Cortex of kidney (tissue), 1 donor: ENCODE measurements at places on chromosomes 3 and 15.

DNA sequence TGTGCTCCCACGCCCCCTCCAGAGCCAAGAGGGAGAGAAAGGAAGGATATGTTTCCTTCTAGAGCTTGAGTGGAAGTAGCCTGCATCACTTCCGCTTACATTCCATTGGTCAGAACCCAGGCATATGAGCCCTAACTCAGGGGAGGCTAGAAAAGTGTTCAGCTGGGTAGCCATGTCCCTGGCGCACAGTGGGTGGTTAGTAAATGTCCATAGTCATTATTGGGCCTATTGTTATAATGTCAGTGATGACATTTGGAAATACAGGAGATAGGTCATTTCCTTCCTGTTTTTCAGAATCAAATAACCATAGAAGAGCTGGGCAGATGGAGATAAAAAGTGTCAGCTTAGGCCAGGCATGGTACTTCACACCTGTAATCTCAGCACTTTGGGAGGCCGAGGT lies 27.3 kb downstream of the CD276 start:
- no peak for DNase-seq

GRCh38 chr15:64456634-64457108 lies 3.7 kb upstream of the ZNF609 start:
- DNase-seq = no peak

DNA sequence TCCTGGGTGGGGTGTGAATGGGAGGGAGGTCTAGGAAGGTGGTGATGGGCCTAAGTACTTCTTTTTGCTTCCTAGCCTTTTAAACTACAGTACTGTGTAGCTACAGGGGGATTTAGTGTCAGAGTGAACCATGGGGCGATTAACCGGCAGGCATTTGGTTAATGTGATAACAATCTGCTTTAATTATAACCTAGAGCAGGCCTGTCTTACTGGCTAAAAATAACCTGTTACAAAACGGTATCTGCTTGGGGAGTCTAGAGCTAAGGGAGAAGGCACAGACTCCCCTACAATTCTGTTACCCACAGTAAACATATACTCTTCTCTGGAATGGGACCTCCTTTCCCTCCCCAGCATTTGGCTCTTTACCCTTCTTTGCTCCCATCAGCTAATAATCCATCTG lies 85.4 kb downstream of the RBPMS2 start:
- DNase-seq = no peak

GRCh38 chr15:90030376-90030775 lies 29.3 kb downstream of the ZNF710 start:
- no peak for DNase-seq

- no peak for DNase-seq
Measured at GRCh38 chr3:46955157-46955556, 21.4 kb downstream of the CCDC12 start.

- no peak for DNase-seq
Measured at GRCh38 chr15:65411465-65412071, 11.2 kb downstream of the IGDCC4 start.

GRCh38 chr15:60479361-60480110 lies 594 bp upstream of the ICE2 start:
- DNase-seq = no peak

DNA sequence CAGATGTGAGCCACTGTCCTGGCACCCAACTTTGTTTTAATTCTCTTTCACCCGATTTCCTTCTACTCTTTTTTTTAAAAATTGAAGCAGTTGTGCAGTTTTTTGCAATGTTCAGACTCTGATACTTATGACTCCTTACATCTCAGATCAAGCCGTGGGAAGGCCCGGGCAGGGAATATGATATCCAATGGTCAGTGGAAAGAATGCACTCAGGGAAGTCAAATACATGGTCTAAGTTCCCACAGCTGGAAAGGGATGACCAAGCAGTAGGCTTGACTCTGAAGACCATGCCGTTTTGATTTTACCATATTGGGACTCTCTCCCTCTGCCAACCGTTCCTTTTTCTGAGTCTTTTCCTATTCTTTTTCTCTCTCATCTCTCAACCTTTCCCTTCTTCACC lies 157.2 kb downstream of the RPLP1 start:
- DNase-seq = no peak

DNA sequence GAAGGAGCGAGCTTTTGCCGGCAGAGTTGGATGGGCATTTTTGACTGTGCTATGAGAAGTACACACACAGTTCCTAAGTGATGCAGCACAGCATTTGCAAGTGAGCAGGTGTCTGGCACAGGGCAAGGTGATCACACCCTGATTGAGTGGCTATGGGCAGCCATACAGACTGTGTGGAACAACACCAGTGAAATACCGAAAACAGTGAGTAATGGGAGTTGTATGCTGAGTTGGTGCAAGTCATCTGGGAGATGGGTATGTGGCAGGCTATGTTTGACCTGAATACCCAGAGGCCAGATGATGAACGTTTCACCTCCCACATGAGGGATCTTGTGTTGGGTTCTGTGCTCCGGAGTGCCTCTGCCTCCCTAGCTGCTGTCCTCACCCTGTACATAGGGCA lies 53.5 kb upstream of the TIPARP start:
- no peak for DNase-seq

GRCh38 chr3:193342551-193342950 lies 36.0 kb downstream of the ATP13A5 start:
- DNase-seq = no peak

GRCh38 chr3:113495035-113495434 lies 19.9 kb downstream of the SPICE1 start:
- DNase-seq = no peak

DNA sequence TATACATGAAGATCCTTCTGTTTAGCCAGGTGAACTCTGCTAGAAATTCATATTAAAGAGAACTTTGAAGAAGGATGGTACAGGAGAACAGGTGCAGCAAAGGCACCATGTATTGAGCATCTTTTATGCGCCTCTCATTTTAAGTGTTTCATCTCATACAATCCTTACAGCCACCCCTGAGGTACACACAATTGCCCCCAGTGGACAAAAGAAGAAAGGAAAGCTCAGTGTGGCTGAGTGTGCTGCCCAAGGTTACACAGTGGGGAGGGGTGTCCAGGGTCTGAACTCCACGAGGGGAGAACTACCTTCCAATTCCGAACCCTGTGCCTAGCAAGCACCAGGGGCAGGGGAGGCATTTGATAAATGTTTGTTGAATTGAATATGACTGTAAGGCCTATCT lies 98.6 kb downstream of the MECOM start:
- no peak for DNase-seq

- no peak for DNase-seq
Measured at GRCh38 chr3:53346922-53347260, 452 bp downstream of the DCP1A start.

DNA sequence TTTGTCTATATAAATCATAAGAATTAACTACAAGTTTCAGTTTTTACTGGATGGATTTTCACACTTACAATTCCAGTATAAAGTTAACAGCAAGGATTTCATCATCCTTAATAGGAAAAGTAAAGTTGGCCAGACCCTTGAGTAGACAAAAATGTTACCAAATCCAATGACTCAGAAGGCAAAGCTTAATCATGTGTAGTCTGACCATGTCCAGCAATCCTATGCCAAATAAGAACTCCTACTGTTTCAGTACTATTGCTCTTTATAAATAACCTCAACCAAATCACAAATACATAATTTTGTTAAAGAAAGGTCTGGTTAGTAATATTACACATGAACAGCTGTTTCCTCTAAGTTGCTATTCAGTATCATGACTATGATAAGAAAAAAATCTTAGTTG lies 35.0 kb downstream of the PLOD2 start:
- DNase-seq = no peak

- no peak for DNase-seq
Measured at GRCh38 chr3:194856296-194856695, 170.6 kb downstream of the FAM43A start.

DNA sequence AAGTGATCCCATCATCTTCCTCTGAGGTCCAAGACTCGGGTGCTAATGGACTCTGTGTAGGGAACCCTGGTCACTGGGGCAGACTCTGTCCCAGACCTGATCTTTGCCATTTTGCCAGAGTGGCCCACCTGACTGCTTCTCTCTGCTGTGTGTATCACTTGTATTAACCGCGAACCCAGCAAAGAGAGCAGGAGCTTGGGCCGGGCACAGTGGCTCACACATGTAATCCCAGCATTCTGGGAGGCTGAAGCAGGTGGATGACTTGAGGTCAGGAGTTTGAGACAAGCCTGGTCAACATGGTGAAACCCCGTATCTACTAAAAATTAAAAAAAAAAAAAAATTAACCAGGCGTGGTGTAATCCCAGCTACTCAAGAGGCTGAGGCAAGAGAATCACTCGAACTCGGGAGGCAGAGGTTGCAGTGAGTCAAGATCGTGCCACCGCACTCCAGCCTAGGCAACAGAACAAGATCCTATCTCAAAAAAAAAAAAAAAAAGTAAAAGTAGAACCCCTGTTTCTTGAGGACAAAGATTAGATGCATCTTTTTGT lies 32.9 kb upstream of the CYP11A1 start:
- DNase-seq = no peak

DNA sequence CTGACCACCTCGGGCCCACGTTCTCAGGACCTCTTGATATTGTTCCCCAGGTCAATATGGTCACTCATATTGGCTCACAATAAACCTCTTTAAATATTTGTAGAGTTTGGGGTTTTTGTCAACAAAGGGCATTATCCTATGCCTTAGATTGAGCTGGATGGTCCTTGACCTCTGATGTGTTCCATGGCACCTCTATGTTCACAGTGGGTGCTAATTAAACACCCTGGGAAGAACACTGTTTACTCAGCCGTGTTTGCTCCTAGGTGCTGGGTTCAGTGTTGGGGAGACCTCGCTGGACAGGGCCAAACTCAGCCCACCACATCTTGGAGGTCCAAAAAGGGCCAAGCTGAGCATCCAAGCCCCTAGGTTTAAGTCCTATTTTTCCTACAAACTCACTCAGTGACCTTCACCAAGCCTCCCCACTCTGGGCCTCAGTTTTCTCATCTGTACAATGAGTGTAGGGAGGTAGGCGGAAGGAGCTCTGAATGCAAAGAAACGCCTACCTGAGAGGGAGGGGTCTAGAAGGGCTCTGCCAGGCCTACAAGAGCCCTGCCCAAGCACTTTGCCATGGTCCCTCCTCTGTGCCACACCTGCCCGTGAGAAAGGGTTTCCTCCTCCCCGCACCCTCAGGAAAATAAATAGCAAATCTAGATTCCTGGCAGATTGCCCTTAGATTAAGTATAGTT lies 7.2 kb downstream of the FAM174B start:
- DNase-seq = no peak

DNA sequence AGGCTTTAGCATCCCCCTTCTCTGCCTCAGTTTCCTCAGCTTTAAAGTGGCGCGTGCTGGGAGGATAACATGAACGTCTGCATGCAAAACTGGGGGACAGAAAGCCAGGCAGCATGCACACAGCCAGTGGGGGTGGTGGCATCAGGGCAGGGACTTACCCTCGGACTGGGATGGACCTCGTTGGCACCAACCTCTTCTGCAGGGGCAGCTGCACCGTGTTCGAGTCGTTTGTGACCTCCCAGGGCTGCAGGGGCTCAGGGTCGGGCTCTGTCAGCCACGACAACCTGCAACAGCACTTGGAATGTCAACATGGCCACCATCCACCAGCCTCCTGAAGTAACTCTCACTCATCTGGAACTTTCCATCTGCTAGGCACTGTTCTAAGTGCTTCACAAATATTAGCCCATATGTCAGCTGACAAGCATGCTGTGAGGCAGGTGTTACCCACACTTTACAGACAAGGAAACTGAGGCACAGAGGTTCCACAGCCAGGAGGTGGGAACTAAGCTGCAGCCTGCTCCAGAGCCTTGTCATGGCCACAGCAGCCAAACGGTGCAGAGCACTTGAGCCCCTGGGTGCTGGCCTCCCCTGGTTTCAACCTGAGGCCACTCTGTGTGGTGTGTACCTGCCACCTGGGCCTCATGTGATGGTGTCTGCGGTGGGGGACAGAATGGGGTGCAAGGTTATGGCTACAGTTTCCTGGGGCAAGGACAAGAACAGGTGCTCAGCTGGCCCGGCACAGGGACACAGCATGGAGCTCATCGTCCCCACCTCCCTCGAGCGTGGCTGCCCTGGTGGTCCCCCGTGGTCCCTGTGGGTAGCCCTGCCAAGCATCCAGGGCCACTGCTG lies 6.7 kb downstream of the C3orf22 start:
- DNase-seq = no peak

DNA sequence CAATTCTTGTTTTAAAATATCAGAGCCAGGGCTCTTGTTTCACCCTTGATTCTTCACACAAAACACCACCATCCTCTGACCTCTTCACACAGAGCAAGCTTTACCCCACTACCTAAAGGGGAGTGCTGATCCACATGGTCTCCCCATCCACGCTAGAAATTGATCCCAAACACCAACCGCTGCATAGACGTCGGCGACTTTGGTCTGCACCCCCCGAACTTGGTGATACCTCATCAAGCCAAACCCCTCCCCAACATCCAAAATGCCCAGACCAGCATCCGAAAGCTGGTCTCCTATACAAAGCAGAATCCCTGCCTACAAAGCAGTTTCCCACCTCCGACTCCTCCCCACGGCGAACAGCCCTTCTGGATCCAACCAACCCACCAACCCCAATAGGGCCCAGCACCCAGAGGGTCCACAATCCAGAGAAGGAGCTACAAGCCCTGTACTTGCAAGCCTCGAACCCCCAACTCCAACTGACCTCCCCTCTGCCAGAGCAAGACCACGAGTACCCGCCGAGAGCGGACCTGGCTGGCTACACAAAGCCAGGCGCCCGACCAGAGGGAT lies 25.8 kb upstream of the MTHFS start:
- no peak for DNase-seq

DNA sequence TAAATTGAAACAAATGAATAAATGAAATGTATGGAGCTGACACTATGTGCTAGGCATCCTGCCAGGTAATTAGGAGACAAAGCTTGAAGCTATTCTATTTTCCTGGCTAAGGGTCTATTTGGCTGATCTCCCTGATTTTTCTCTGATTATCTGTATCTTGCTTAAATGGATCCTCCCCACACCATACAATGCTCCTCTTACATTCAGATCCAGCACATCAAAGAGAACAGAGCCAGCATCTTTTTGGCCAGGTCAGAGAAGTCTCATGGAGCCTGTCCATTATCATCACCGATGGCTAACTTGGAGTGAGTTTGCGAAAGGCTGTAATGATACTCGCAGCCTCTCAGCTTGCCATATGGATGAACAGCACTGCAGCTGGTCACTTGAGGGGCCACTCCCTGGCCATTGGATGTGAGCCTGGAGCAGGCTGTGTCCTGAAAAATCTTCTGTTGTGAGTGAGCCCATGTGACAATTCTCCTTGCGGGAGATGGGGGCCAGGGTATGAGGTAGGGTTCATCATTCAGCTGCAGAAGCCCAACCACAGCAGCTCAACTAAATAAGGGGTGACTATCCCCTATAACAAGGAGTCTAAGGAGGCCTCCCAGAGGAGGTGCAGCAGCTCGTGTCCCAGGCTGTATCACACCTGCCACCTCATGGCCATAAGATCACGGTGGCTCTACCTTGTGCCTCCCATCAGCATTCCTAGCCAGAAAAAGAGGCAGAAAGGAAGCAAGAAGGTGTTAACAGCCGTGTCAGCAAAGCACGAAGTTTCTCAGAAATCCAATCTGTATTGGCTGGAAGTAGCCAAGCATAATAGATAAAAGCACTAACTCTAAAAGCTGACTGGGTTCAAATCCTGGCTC lies 69.3 kb upstream of the ST8SIA2 start:
- no peak for DNase-seq

GRCh38 chr15:44729408-44730127 lies 6.8 kb upstream of the TRIM69 start:
- no peak for DNase-seq

- DNase-seq = no peak
Measured at GRCh38 chr3:192928720-192929119, 11.1 kb upstream of the MB21D2 start.

- DNase-seq = no peak
Measured at GRCh38 chr15:48570822-48571221, 74.7 kb downstream of the FBN1 start.
